ENCODE measurements at places on chromosomes 2 and 18.

DNA sequence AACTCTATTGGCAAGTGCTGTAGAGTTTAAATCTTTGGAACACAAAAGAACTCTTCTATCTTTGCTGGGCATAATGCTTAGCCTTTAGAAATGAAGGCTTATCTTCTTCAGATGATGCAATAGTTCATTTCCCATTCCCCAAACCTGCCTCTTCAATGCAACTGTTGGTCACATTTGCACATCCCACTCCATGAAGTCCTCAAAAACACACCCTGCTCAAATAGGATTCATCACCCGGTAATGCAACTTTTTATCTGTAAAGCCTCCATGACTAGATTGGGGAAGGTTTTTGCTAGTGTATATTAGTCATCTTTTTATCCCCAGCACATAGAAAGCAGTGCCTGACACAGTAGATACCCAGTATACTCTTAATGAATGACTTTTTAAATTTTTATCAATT lies 376.4 kb downstream of the RBM43 start:
- no peak for DNase-seq

- DNase-seq = peak; percentile 80
Observed at GRCh38 chr2:112275887-112276773, 733 bp downstream of the ZC3H6 start.

DNA sequence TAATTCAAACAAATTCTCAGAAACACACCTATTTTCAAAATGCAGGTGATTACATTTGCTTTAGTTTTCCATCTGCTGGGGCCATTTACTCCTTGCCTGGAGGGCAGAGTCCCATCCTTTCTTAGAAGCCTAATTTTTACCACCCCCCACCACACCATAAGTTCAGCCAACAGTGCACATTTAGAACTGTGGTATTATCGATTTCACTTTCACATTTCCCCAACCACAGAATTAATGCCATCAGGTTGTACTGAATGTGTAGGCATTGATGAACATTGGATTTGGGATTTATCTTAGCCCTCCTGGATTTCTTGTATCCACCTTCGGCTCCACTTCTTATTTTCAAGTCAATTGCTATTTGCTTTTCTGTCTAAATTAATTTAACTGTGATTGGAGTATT lies 4.5 kb downstream of the SCYGR3 start:
- DNase-seq = no peak

- DNase-seq = no peak
Observed at GRCh38 chr2:102359527-102359926, 3.9 kb downstream of the IL18R1 start.

DNA sequence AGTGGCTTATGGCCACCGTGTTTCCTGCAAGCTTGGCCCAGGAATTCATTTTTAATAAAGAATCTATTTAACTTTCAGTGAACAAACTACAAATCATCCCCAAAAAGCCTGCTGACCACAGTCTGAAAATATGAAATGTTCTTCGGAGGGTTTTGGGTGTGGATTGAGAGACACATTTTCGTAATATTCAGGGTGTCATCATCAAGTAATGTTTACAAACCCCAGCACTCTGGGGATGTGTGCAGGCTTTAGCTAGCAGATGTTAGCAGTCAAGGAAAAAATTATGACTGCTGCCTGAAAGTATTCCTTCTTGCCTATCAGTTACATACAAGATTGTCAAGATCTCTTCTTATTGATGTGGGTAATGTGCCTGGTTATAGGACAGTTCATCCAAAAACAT lies 143.9 kb upstream of the FN1 start:
- no peak for DNase-seq
